ENCODE measurements at places on chromosomes 1 and 21.
A peak's percentile ranks its signal among the peaks of the same experiment; 100 is the strongest.

GRCh38 chr1:108645564-108646184 lies 15.2 kb downstream of the HENMT1 start:
- no peak for DNase-seq

DNA sequence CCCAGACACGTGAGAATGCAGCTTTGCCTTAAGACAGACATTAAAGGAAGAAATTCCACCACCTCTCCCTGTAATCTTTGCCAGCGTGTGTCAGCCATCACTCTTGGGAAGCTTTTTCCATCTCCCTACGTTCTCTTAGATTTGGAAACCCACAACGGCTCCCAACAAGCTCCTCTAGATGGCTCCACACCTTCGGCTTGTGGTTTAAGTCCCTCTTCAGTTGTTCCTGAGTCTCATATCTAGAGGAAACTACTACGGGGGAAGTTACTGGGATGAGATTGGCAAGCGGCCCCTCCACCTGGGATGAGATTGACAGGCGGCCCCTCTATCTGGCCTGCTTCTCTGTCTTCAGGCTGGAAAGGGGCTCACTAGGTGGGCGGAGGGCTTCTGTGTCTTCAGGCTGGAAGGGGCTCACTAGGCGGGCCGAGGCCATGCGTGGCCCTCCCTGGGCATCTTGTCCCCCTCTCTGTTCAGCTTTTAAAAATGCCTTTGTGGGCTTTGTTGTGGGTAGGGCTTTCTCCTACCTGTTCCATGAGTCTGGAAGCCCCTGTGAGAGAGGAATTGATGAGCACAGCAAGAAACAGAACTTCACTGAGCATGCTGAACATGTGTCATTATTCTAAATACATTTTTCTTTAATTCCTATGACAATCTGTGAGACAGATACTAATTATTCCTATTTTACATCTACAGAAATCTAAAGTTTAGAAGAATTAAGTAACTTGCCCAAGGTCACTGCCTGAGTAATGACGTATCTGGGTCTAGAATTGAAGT lies 670.5 kb downstream of the KIF26B start:
- no peak for DNase-seq

DNA sequence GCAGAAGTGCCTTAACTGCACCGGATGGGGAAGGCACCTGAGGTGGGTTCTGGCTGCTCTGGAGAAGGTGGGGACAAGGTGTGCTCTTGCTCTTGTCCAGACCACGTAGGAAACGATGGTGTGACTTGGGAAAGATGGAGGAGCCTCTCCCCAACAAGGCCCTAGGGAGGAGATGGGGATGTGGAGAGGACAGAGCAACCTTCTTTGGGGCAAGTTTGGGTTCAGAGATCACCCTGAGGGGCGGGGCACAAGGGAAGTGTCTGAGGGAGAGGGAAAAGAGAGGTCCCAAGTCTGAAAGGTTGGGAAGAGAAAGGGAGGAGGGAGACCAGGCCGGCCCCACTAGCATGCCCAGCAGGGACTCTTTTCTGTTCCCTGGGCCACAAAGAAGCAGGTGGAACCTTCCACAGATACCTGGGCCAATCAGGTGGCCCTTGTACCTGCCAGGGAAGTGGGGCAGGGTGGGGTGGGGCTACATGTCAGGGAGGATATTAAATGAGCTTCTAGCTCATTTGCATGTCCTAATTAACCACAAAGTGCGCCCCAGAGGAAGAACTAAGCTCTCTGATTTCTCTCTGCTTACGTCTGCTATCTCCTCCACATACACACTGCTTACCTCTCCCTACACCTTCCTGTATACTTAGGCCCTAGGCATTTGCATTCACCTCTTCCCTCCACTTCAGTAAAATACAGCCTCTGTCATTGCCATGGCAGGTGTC lies 15.9 kb downstream of the INKA2 start:
- no peak for DNase-seq

DNA sequence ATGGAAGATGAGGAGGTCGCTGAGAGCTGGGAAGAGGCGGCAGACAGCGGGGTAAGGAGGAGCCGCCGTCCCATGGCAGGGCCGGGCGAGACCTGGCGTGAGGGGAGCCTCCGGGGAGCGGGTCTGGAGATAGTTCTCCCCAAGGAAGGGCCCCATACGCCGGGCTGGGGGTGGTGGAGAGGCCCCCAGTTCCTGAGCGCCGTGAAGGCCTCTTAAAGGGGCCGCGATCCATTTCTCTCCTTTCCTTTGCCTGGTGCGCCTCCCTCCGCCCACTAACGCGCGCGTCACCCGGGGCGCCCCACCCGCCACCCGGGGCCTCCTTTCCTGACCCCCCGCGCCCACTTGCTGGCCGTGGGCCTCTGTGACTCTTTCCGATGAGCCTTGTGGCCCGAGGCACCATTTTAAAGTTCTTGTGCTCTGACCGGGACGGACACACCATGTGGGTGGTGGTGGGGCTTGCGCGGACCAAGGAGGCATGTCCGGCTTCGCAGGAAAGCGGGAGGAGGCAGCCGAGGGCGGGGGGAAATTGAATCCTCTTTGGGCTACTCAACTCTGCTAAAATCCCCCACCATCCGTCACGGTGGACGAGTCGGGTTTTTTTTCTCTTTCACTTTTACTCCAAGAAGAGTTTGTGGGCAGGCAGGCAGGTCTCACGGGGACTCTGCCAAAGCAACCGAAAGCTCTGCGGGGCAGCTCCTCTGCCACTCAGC lies 371 bp downstream of the SZRD1 start:
- peak; percentile 86 for DNase-seq

DNA sequence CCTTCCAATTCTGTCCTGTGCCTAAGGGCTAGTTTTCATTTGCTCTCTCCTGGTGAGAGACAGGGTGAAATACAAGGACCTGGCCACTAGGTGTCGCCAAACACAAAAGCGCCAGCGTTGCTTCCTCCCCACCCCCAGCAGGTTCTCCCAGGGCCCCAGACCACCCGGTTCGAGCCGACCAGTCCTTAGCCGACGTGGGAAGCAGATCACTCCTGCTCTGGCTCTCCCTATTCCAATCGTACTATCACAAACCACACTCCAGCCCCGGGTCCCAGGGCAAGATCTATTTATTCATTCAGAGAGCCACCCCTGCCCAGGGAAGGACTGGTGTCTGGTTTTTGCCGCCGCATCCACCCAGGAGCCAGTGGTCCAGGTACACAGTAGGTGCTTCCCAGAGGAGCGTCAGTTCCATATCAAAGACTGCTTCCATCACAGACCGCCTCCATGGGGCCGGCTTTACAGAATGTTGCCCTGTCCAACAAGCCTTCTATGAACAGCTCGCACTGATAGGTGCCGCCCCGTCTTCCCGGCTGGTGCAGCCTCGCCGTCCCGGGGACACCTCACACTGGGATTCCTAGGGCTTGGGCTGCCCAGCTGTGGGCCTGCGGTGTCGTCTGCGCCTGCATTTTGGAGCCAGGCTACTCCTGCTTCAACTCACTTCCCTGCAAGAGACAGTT lies 35.0 kb downstream of the CTNNBIP1 start:
- DNase-seq, result peak; percentile 92

DNA sequence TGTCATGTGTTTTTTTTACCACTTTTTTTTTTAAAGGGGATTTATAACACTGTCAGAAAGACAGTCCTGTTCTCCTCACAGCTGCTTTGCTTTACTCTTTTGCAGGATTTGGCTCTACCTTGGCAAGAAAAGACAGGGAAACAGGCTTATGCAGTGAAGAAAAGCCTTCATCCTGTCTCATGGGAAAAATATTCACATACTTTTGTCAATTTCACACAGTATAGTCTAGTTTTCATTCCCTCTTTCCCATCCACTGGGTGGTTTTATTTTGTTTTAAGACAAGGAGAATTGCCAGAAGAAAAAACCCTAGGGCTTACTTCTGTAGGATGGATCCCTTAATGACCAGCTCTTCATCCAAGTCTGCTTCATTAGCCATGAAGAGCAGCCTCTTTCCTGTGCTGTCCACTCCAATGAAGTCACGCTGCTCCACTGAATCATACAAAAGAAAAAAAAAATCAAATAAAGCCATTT lies 60.0 kb downstream of the EIF2B3 start:
- DNase-seq, result no peak

DNA sequence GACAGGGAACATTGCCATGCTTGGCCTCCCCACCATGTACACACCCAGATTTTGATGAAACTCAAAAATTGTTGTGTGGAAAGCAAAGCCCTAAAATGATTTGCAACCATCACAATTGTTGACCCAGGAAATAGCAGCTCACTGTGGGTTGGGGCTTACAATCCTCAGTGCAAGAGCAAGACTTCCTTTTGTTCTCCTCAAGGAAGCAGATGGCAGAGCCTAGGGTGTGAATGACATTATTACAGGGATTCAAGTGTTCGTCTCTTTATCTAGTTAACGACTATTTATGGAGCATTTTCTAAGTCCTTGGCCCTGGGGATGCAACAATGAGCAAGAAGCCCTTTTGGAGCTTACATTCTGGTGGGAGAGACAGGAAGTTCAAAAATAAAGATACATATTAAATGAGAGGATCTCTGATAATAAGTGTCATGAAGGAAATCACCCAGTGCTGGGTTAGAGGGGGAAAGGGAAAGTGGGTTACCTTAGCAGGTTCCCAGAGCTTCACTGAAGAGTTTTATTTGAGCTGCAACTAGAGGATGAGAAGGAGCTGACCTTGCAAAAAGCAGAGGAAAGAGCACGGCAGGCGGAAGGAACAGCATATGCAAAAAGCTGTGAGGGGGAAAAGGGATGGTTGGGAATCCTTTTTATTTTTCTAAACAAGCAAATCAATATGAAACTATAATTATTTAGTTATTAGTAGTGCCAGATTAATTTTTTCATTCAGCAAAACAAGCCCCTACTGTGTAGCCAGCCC lies 38.5 kb upstream of the ID3 start:
- no peak for DNase-seq

- no peak for DNase-seq
Observed at GRCh38 chr1:98493469-98493868, 168.1 kb upstream of the SNX7 start.

Data from D341Med (cell line).